ENCODE measurements at places on chromosomes 6 and 20.

GRCh38 chr6:40350747-40351217 is 236.4 kb downstream of the LRFN2 start:
- DNase-seq = no peak

GRCh38 chr20:51767867-51768758 is at the start of gene ATP9A:
Gene ATP9A (minus strand): TSS chr20:51768390. CDS start chr20:51768369, 21 bp downstream.
- peak; percentile 35 for DNase-seq

GRCh38 chr20:57290178-57290484 is 23.7 kb upstream of the BMP7 start:
- no peak for DNase-seq

GRCh38 chr6:117481926-117482239 is 591 bp upstream of the DCBLD1 start:
- no peak for DNase-seq

GRCh38 chr6:111080698-111081097 is 6.6 kb upstream of the SLC16A10 start:
- DNase-seq = no peak

DNA sequence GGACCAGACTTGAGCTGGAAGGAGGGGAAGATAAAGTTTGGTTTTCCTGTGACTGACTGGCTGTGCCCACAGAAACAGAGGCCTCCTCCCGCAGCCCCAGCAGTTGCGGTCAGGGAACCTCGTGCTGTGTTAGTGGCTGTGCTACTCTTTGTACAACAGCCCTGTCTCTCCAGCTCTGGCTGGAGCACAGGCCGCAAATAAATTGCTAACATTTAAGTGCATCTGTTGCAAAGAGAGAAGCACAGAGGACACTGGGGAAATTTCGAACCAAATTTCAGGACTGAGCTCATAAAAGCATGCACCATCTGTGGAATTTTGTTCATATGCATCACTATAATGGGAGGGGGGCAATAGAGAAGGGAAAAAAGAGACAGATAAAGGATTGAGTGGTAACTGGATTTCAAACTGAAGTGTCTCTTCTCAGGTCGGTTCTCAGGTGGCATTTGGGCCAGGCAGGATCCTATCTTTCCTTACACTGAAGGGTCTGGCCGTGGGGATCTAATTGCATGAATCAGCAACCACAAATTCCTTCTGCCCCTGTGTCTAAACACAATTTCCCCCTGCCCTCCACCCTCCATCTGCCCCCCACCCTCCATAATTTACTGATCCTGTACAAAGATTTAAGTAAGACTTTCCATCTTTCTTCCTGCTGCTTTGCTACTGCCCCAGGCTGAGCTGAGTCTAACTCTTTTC is 88.9 kb upstream of the ATXN1 start:
- DNase-seq = peak; percentile 21

DNA sequence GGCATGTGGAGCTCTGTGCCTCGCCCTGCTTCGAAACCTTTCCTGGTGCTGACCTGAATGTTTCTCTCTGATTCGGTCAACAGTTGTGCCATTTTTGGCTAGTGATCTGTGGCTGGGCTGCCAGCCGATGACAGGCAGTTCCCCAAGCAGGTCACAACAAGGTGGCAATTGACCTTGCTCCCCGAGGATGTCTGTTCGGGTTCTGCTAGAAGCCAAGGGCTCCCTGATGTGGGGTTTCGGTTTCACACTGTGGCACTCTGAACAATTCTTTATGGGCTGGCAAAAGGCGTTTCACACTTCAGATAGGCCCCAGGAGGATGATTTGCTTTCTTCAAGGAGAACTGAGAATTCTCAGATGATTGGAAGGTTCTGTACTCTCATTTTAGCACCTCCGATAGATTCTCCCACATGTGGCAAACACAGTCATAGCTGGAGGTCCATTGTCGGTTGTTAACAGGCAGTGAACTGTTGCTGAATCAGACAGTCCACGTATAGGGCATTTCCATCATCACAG is 135.6 kb downstream of the SLC24A3 start:
- DNase-seq = no peak

DNA sequence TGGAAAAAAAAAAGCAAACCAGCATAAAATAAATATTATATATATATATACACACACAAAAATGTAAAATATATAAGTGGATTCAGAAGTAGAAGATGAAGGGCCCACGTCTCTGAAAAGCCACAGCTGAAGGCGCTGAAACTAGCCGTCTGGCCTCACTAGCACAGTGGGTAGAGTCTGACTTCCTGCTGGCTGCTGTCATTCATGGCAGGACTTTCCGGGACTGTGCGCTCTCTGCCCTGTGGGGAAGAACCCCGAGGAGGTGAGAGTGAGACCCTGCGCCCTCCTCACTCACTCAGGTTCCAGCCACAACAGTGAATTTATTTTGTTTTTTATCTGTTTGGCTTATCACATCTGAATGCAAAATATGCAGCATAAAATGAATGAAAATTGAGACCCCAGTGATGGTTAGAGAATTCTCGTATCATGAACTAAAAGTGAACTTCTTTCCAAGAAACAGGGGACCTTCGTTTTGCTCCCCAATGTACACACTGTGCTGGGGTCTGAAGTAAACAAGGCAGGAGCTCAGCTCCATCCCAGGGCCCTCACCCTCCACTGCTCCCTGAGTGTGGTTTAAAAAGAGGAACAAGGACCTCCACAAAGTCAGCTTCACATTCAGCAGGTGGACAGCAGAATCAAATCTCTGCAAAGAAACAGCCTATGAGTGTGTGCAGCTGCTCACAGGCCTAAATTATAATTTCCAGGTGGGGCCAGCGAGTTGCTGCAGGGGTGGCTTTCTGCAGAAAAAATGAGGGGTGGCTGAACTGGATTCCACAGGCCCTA is 1.3 kb upstream of the RAMACL start:
- DNase-seq = no peak

DNA sequence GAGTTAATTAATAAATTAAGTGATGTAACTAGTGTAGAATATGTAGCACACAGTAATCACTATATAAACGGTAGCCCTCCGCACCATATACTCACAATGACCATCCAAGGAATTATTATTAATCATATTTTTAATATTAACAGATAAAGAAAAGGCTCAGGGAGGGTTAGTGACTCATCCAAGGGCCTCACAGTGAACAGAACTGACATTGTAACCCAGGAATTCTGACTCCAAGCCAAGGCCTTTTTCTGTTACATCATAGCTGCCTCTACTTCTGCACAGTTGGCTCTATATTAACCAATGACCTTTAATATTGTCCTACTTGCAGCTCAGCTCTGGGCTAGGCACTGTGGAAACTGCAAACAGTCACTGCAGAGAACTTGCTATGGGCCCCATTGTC is 117.5 kb upstream of the SIRPG start:
- DNase-seq = peak; percentile 45

- no peak for DNase-seq
These were observed 59.6 kb upstream of the LAMP5 start for GRCh38 chr20:9454791-9455190.

DNA sequence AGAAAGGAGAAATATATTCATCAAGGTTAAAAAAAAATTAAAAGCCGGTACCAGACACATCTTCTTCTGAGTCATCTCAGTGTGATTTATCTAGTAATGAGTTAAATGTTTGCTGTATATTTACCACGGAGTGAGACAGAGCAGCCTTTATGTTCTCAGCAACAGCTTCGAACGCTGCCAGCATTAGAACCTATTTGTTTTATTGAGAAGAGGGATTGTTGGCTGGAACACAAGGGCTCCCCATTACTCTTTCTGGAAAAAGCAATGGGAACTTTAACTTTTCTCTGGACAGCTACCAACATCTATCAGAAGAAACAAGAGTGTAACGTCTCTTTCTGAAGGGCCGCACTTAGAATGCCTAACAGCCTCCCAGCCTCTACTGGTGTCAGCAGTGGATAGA is 105.3 kb upstream of the TAB2 start:
- DNase-seq = no peak

- DNase-seq = no peak
These were observed 137.8 kb downstream of the CENPW start for GRCh38 chr6:126477678-126478077.

All from fibroblast of skin of back (primary cell).